ENCODE measurements at places on chromosomes 2 and 18. TPM values are rescaled to one million over a fixed set of nuclear protein-coding genes. Genes with fewer than 3 reads are reported as not detected.

GRCh38 chr2:95143838-95144237 is 15.8 kb downstream of the ZNF514 start:
- no peak for DNase-seq

ADCYAP1 gene
- polyA plus RNA-seq, result 0.10 TPM

- DNase-seq, result peak; percentile 36
Observed at GRCh38 chr18:51110073-51110797, 80.2 kb downstream of the SMAD4 start.

GRCh38 chr2:232539298-232540231 is at the start of gene CHRNG:
TSS of gene CHRNG (plus strand) at chr2:232539692. CDS start at chr2:232539748, 56 bp downstream.
- DNase-seq, result no peak

DNA sequence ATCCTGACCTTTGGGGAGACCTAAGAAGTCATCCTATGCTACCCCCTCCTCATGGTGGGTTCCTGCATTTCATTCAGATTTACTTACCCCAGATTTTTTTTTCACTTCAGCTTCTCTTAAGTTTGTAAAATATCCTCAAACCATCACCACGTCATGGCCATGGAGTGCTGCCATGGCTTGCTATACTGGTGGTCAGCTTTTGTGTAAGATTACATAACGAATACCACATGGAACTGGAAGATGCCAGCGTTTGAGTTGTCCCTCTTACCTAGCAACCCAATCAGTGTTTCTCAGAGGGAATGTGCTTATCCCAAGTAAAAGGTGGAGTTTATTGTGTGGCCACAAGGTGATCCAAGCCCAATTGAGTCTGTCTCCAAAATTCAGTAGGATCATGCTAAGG is 148.6 kb upstream of the ALPP start:
- DNase-seq, result no peak

C2orf78 gene
- polyA plus RNA-seq, result not detected

Data from left kidney (tissue), 8 donors.